ENCODE measurements at places on chromosomes 7 and 10.

DNA sequence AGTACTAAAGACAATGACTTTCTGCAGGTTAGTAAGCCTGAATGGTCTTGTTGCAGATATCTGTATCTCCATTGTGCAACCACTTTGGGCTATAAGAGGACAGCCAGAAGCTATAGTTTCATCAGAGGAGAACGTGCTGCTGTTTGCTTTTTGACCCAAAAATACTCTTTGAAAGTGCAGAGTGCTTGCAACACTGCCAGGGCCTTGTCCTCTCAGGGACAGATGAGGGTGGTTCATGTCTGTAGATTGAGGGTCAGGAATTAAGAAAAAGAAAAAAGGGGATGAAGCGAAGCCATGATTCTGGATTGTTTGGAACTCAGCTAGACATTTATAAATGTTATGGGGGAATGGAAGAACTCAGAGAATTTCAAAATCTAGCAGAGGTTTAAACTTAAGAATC, 212.5 kb downstream of the SEC23IP start:
- DNase-seq: no peak

DNA sequence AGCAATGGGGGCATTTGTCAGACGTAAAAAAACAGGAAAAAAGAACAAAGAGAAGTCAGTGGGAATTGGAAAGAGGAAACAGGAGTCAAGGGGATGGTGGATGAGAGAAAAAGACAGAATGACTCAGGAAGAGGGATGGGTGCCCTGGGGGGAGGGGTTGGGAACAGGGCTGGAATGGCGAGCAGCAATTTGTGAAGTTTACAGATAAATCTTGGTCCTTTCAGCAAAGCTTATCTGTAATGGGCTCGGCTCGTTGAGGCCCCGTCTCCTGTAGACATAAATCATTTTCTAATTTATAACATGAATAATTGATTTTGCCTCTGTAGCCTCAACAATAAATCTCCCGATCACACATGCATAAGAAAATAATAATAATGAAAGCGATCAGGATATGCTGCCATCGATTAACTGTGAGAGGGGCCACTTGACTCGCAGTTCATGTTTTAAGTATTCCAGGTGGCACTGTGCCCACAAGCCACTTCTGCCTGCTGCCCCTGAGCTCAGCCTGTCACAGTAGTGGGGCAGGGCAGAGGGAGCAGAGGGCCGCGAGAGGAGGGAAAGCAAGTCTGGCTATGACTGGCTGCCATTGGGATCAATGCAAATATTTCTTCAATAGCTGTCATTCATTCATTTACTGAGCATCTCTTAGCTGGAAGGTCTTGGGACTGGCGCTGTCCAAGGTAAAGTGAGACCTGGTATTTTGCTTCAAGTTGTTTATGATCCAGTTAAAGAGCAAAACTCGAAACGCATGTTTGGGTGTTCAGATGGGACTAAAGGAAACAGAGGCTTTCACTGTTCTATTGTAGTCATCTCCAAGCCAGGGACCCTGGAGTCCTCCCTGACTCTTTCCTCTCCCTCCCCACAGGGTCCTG, 47.4 kb upstream of the R3HCC1L start:
- no peak for DNase-seq

- no peak for DNase-seq
Measured at GRCh38 chr10:75016325-75016724, 95.1 kb upstream of the SAMD8 start.

GRCh38 chr10:103888113-103888841, 29.7 kb downstream of the STN1 start:
- no peak for DNase-seq

- DNase-seq: no peak
Measured at GRCh38 chr10:36681751-36682632, 443.4 kb upstream of the ANKRD30A start.

GRCh38 chr7:111004310-111004901, 86.5 kb upstream of the LRRN3 start:
- no peak for DNase-seq

DNA sequence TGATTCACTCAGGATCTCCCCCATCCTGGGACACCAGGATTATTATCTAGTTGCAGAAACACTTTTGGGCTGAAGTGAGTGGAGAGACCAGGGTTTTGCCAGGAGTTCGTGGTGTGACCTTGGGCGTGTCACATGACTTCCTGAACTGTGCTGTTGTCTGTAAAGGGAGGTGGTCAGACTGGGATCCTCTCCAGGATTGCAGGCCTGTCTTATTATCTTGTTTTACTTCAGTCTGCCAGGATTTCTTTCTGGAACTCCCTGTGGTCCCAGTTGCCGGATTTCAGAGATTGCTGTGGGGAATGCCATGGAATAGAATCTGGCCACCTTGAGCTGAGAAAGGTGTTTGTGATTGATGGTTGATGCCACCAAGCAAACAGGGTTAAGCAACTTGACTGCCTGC, 35.8 kb downstream of the CRCP start:
- DNase-seq: no peak

GRCh38 chr7:147207988-147208387, 1091.4 kb downstream of the CNTNAP2 start:
- DNase-seq: no peak

GRCh38 chr10:97140902-97141745, 44.6 kb downstream of the SLIT1 start:
- no peak for DNase-seq

GRCh38 chr7:127731431-127732080, 79.6 kb downstream of the SND1 start:
- no peak for DNase-seq

DNA sequence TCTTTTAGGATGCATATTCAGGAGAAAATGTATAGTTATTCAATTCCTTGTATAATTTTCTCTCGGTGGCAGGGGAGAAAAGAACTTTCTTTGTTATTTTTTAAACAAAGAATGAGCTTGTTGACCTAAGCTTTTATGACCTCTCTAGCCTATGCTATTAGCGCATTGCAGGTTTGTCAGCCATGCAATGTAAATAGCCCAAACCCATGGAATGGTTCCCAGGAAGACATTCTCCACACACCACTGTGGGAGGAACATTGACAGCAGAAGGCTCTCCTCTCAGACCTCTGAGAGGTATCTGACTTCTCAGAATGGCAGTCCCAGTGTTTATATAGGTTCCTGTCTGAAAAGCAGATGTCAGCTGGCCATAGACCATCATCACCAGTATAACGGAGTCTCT, 19.6 kb upstream of the AGBL3 start:
- DNase-seq: no peak

DNA sequence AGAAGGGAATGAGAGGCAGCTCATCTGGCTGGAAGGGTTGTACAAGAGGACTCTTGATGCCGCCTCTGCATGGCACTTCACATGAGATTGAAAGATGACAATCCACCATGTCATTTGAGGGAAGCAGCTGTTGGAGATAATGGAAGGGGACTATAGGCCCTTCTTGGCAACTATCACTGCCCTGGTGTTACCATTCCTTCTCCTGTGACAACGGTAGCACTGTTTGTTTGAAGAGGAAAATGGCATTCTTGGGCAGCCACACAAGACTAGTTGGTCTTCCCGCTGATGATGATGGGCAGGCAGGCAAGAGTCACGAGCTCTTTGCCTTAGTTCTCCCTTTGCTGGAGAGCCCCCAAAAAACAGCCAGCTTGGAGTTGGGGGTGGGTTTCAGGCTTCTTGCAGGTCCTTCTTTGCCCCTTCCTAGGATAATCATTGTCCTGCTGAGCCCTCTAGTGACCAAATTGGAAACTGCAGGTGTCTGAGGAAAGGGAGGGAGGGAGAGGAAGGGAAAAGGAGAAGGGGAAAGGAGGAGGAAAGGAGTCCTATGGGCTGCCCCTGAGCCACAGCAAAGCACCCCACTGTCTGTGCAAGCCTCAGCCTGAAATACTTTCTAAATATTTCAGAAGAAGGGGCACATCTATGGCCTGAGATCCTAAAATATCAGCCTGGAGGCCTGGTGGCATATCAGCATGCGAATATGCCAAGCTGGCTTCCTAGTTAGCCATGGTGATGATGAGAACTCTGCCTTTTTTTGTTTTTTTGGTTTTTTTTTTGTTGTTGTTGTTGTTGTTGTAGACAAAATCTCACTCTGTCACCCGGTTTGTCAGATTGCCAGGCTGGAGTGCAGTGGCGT, 165.6 kb upstream of the KMT2E start:
- peak; percentile 15 for DNase-seq

DNA sequence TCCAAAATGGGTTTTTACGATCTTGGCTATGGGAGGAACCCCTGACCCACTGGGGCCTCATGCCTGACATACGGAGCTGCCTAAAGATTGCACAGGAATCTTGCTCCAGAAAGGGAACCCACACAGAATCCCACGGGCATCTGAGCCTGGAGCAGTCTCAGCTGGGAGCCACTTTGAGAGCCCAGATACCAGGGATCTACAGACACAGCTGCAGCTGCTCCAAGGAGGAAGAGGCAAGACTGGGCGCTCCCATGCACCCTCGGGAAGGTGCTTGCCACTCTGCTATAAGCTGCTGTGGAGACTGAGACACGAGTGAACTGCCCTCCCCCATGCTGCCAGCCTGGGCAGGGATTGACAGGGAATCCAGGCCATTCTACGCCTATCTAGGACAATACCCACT, 202.5 kb downstream of the REEP3 start:
- DNase-seq: no peak

GRCh38 chr10:127018298-127018650, 113.0 kb downstream of the DOCK1 start:
- no peak for DNase-seq

- no peak for DNase-seq
Measured at GRCh38 chr7:132930881-132931280, 151.0 kb downstream of the CHCHD3 start.

- no peak for DNase-seq
Measured at GRCh38 chr10:76411729-76412435, 980.5 kb downstream of the LRMDA start.

DNA sequence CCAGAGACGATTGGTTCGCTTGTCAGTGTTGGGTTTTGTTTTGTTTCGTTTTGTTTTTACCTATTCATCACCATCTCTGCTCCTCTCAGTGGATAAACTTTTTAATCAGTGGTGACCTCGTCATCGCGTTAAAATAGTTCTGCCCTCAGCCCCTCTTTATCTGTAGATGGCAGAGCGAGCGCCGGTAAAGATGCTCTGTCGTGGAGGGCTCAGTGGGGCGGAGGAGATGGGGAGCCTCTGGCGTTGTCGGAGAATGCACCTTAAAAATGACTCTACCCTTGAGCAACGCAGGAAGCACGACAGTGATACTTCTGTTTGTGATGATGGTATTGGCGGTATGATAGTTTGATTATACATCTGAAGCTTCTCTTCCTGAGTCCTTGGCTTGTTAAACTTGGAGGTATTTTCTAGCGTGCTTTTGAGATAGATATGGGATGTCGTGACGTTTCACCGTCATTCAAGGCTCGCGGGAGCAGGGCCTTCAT, 554 bp downstream of the CSGALNACT2 start:
- DNase-seq: no peak

Measured in stimulated activated CD4-positive, alpha-beta T cell treated with anti-CD3 and anti-CD28 coated beads, TNF-alpha, amount 100 ng/mL, for 4 hours (primary cell).